Activated naive CD4-positive, alpha-beta T cell treated with anti-CD3 and anti-CD28 coated beads for 36 hours (primary cell): ENCODE measurements at places on chromosomes 6 and 20.

- H3K36me3 ChIP-seq = no peaks in the 10 kb centered on the region
- H3K4me3 ChIP-seq = no peak overlapping the region
- H3K4me1 ChIP-seq = no peaks in the 10 kb centered on the region
- no peak for DNase-seq
- H3K27me3 ChIP-seq = no peaks in the 10 kb centered on the region
- no peak overlapping the region for H3K27ac ChIP-seq
These were observed 988.7 kb downstream of the KIF16B start for GRCh38 chr20:15584507-15584906.

DNA sequence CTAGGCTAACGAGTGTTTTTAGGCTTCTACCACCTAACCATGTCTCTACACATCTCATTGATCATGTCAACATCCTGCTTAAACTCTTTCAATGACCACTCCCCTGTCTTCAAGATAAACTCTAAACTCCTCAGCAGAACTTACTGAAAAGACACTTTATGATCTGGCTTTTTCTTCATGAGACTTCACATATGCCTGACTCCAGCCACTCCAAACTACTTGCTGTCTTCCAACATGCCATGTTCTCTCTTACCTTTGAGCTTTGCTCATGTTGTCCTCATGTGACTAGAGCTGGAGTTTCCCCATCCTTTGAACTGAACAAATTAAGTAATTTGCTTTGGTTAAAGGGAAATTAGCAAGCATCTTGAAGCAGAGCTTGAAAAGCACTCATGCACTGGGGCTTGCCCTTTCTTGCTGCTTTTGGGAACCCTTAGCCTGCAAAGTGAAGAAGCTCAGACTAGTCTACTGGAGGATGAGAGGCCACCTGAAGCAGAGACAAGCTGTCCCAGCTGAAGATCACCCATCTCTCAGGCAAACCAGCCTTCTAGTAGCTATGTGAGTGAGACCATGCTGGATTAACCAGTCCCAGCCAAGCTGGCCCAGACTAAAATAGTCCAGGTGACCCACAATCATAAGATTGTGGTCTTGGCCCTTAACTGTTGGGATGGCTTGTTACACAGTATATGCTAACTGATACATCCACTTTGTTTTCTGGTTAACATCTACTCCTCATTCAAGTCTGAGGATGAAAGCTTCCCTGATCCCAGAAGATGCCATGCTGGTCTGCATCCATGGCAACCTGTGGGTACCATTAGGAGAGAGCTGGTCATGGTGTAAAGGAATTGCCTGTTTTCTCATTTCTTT lies 235.8 kb downstream of the GMPR start:
- DNase-seq = peak; percentile 70
- H3K36me3 ChIP-seq = peaks cover 4% of the 10 kb centered on the region
- H3K27ac ChIP-seq = peak overlapping the region; percentile 89
- peaks cover 69% of the 10 kb centered on the region for H3K4me1 ChIP-seq
- H3K4me3 ChIP-seq = no peak overlapping the region

DNA sequence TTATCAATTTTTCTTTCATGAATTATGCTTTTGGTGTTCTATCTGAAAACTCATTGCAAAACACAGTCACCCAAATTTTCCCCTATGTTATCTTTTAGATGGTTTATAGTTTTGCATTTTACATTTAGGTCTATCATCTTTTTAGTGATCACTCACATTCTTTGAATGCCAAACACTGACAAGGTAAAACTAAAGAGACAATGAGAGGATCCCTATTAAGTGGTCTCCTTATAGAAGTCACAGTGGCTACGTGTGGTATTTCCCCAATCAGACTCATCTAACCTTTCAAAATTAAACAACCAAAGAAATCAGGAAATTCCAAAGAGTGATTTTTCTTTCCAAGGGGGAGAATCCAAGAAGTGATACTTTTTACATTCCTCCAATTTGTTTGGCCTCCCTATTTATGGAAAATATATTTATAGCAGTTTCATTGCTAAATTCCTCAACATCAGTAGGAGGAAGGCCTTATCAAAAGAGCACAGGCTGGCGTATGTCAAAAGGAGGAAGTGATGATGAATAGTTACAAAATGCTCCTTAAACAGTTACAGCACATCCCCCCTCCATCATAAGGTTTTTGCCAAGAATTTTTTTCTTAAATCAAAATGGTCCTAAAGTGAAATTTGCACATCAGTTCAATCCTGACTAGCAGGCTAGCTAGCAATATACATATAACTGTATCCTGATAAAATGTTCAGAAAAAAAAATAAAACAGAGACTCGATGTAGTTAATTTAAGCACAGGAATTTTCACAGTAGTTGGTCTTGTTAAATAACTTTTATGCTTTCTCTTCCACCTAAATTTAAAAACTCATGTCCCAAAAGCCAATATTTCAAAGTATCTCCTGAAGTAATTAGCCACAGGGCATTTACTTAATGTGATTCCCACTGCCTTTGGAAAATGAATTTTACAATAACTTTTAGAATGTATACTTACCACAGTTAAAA lies 76.2 kb upstream of the IPCEF1 start:
- no peaks in the 10 kb centered on the region for H3K36me3 ChIP-seq
- no peak overlapping the region for H3K27ac ChIP-seq
- no peak for DNase-seq
- H3K27me3 ChIP-seq = no peaks in the 10 kb centered on the region
- H3K4me3 ChIP-seq = no peak overlapping the region
- no peaks in the 10 kb centered on the region for H3K4me1 ChIP-seq

DNA sequence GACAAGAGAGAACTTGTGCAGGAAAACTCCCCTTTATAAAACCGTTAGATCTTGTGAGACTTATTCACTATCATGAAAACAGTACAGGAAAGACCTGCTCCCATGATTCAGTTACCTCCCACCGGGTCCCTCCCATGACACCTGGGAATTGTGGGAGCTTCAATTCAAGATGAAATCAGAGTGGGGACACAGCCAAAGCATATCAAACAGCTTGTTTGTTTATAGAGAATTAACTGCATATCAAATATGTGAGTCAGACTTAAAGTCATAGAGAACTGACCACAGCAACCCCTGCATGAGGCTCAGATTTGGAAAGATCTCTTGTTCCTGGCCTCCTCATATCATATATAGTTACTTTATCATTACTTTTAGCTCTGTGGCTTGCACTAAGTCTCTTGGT lies 29.1 kb upstream of the HDAC2 start:
- H3K27ac ChIP-seq = no peak overlapping the region
- no peak overlapping the region for H3K4me3 ChIP-seq
- no peak for DNase-seq
- peaks cover 27% of the 10 kb centered on the region for H3K27me3 ChIP-seq
- H3K4me1 ChIP-seq = no peaks in the 10 kb centered on the region

DNA sequence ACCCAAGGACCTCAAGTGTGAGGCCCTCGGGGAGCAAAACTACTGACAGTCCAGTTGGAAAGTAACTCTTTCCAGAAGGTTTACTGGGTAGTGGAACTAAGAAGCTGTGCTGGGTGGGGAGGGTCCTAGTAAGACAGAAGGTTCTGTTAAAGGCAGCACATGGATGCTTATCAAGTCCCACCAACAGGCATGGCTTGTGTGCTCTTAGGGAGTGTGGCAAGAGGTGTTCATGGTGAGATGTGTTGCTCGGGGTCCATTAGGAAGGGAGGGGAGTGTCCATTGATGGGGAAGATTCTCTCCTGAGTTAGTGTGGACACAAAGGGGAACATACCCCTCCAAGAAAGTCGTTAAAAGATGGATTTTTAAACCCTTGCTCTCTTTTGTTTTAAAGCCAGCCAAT lies 120.6 kb downstream of the LY86 start:
- peaks cover 25% of the 10 kb centered on the region for H3K4me1 ChIP-seq
- no peaks in the 10 kb centered on the region for H3K36me3 ChIP-seq
- no peak overlapping the region for H3K4me3 ChIP-seq
- H3K27me3 ChIP-seq = peaks cover 5% of the 10 kb centered on the region
- H3K27ac ChIP-seq = no peak overlapping the region
- no peak for DNase-seq

DNA sequence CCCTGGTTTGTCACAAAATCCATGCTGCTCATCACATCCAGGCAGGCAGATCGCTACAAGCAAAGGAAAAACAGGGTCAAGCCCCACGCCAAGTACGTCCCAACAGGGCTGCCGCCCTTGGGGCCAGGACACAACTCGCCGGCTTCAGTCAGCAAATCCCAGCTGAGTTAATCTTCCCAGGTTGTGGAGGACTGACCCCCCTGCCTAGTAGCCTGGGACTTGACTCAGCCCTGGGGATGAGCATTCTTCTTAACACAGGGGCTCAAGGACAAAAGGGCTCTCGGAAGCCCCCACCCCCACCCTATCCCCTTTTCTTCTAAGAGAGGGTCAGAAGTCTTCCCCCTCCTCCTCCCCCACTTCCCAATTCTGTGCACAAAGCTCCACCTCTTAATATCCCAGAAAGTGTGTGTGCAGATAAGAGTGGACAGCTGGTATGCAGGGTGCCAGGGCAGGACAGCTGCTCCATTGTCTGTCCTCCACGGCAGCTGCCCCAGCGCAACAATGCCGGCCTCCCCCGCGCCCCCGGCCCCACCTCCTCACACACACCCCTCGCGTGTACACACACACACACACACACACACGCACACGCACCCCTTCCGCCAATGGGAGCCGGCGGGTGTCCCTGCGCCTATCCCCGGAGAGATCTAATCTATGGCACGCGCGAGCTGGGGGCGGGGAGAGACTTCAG lies 4.5 kb downstream of the DLL1 start:
- peaks cover 5% of the 10 kb centered on the region for H3K36me3 ChIP-seq
- H3K27me3 ChIP-seq = peaks cover 9% of the 10 kb centered on the region
- peaks cover 10% of the 10 kb centered on the region for H3K4me1 ChIP-seq
- no peak for DNase-seq
